Activated T-helper 1 cell treated with Interleukin-2 at 50 U/mL for 16 hours (primary cell): ENCODE measurements at places on chromosomes 7 and 10.

- DNase-seq = no peak
Observed at GRCh38 chr7:44889086-44889781, 3.9 kb upstream of the PURB start.

GRCh38 chr7:91827169-91827568 lies 53.3 kb downstream of the MTERF1 start:
- DNase-seq = no peak

DNA sequence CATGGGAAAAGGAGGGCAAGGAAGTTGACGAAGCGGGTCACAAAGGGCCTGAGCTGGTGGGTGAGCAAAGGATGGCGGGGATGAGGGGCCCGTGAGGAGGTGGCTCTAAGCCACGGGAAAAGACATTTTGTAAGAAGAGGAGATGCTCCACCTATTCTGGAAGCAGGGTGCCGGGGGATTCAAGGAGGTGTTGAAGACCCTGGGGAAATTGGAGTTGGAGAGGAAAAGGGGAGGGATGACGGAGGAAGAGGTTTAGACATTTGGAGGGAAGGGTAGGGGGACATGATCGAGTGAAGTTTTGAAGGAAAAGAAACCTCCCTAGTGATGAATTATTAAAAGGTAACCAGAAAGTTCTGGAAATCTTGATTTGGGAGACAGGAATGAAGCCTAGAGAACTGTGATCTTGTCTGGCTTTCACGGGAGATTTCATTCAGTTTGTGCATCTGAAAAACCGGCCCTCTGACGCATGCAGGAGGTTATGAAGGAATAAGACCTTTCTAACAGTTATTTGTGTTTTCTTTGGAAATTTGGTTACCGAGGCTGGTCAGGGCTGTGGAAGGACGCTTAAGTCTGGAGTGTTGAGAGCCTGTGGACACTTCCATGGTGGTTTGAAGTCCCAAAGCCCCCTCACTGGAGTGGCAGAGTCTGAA lies 1.4 kb downstream of the SMO start:
- no peak for DNase-seq

DNA sequence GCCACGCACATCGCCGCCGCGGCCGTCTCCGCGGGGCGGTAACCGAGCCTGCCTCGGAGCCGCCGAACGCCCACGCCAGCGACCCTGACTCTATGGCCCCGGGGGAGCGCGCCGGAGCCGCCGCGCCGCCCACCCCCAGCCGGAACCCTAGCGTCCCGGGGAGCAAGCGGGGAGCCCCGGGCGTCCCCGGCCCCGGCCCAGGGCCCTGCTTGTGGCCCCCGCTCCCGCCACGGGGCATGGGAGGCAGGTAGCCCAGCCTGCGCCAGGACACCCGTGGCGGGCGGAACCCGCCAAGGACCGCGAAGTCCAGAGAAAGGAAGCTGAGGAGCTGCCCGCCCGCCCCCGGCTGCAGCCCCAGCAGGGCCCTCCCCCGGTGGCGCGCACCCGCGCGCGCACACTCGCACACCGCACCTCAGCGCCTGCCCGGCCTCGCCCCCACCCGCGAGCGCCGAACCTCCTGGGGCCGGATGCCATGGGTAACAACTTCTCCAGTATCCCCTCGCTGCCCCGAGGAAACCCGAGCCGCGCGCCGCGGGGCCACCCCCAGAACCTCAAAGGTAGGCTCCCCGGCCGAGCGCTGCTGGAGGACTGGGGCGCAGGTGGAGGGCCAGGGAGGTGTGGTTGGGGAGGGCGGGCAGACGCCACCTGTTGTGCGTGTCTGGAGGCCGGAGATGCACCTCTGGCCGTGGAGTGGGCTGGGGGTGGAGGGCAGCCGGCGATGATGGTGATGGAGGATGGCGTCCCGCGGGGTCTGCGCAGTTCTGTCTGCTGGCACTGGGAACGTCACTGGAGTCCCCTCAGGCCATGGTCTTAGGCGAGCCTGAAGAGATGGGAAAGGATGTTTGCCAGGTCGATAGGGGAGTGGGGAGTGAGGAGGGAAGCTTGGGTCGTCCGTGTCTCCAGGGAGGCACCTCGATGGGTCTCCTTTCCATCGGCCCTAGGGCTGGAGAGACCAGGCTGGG lies 692 bp downstream of the NEURL1 start:
- DNase-seq = no peak

- no peak for DNase-seq
Observed at GRCh38 chr10:36023939-36024338, 381.8 kb upstream of the FZD8 start.

DNA sequence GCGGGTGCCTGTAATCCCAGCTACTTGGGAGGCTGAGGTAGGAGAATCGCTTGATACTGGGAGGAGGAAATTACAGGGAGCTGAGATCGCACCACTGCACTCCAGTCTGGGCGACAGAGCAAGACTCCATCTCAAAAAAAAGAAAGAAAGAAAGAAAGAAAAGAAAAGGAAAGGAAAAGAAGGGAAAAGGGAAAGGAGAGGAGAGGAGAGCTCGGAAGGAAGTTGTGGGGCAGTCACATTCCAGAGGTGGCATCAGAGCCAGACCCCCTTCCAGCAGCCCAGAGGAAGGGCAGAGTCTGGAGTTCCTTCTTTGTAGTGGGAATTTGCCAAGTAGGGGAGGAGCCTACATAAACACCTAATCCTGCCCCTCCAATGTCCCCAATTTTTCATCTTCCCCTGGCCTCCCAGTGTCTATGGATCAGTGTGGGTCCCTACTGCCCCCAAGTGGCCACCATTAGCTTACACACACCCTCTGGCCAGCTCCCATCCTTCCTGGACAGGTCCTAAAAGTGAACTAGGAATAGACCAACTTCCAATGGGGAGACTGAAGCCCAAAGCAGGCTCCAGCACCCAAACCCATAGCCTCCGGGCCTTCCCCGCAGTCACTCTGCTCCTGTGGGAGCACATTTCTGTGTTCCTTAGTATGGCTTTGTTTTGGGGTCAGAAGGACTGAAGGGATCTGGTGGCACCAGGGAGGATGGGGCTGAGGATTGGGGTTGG lies 39.6 kb upstream of the HSPB1 start:
- DNase-seq = no peak

- no peak for DNase-seq
Observed at GRCh38 chr10:67827811-67828210, 10.2 kb downstream of the DNAJC12 start.
